ENCODE measurements at places on chromosomes 7 and 10. TPM values are rescaled to one million over a fixed set of nuclear protein-coding genes. Genes with fewer than 3 reads are reported as not detected.

The MGMT gene
- 18.6 TPM for polyA plus RNA-seq

The NOS3 gene
- 6.2 TPM for polyA plus RNA-seq

DNA sequence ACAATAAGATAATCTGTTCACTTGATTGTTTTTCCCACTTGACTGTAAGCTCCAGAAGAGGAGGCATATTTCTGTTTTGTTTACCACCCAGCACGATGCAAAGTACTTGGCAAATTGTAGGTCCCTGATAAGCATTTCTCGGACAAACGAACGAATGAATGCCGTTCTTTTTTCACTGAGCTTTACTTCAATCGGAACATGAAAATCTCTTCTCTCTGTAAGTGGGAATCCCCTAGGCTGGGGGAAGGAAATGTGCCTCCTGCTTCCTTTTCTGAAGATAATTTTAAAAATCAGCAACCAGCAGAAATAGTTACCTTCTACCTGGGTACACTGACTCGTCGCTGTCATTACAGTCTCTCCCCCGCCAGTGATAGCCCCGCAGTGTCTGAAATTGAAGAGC, 102.9 kb downstream of the AOAH start:
- DNase-seq, result no peak

DNA sequence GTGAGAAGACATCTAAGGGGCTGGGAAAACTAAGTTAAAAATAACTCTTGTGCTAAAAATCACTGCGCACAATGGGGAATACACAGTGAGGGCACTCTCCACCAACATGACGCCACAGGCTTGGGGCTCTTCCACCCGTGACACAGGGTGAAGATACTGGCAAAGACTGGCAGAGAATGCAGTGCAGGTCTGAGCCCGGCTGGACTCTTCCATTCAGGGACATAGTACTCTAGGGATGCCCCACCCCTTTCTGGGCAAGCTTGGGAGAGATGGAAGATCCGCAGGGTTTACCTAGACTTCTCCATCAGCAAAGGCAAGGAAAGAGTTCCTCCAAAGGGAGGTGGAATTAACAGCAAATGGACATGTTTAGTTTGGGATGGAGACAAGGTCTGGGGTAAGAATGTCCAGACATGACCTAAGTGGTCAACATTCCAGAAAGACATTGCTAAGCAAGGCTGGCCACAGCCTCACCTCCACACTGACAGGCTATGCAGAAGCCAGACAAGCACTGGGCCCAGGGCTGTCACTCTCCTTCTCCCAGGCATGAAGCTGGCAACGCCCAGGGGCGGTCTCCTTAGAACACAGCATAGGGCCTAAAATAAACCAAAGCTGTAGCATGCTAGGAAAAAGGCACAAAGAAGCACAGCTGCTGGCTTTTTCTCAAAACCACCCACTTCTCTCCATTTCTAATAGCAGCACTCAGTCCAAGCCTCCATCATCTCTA, 28.1 kb downstream of the XPNPEP1 start:
- DNase-seq, result no peak

- no peak for DNase-seq
Observed at GRCh38 chr7:159310457-159311171, 165.9 kb upstream of the VIPR2 start.

DNA sequence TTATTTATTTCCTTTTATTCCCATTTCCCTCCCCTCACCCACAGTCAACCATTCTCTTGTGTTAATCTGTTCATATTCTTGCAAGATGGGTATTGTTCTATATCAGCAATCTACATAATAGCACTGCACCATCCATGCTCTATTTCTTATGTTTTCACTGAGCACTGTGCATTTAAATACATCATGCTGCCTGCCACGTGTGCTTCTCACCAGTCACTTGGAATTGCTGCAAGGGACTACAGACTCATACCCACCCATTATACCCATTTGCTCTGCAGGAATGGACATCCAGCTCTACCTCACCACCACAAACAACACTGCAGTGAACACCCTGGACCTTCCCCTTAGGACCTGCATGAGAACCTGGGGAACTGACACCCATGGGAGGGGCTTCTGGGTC, 20.8 kb downstream of the DLG5 start:
- no peak for DNase-seq

The TMEM236 gene
- polyA plus RNA-seq, result 0.50 TPM

All from left renal pelvis (tissue), 4 donors.